ENCODE measurements at places on chromosomes 12 and 14.

- no peak for DNase-seq
These were observed 35.3 kb downstream of the CD9 start for GRCh38 chr12:6235499-6235898.

- no peak for DNase-seq
These were observed at the start of gene CEBPE for GRCh38 chr14:23118506-23119362. Gene CEBPE (minus strand): TSS chr14:23119255. CDS start chr14:23119091, 164 bp downstream.

- DNase-seq: no peak
These were observed 4.8 kb downstream of the KLRC4 start for GRCh38 chr12:10404798-10405197.

DNA sequence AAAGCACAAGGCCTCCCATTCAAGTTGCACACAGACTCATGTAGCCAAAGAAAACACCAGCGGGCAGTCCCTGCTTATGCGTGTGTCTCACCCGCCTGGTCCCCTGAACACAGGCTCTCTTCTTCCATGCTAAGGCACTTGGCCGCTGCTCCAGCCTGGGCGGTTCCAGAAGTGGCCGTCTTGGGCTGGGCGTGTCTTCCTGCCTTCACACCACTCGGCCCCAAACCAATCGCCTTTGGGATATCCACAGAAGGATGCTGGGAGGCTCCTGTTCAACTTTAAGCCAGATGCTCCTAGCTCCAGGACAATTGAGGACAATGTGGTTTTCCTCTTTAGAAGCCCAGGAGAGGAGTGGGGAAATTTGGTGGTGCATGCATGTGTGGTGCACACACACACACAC, 2.2 kb downstream of the SCARB1 start:
- no peak for DNase-seq

DNA sequence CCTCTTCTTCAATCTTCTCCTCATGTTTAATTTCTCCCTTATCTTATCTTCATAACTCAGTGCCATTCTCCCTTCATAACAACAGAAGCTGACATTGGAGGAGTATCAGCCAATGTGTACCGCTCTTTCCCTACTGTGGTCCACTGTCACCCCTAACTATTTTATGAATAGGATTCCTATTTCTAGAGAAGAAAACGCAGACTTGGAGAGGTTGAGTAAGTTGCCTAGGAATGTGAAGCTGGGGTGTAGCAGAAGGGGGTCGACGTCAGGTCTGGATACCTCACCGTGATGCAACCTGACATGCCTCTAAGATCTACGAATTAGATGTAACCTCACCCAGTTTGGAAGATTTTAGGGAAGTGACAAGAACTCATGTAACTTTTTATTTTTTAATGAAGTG, 17.1 kb downstream of the LMO3 start:
- DNase-seq: no peak

GRCh38 chr12:34342048-34342447, 319.8 kb downstream of the ALG10 start:
- DNase-seq: no peak

DNA sequence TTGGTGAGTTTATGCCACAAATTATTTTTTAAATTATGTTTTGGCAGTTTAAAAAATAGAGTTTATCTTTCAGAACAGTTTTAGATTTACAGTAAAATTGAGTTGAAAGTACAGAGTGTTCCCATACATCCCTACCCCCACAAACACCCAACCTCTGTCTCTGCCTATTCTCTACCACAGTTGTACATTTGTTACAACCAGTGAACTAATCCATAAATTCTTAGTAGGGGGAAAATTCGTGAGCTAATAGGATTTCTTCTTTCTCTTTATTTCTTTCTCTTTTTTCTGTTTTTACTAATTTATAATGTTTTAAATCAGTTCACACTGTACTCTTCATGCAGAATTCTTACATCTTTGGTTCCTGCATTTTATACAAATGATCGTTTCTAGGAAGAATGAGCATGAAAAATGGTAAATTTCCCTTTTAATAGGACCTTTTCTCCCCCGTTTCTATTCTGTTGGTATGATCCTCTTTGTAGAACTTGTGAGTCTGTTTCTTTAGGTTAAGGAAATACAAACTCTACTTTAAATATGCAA, 56.7 kb downstream of the MIPOL1 start:
- DNase-seq: no peak

- DNase-seq: no peak
These were observed 78.3 kb downstream of the BAZ1A start for GRCh38 chr14:34796902-34797301.

GRCh38 chr12:116441292-116441691, 117.9 kb upstream of the MAP1LC3B2 start:
- DNase-seq: no peak

DNA sequence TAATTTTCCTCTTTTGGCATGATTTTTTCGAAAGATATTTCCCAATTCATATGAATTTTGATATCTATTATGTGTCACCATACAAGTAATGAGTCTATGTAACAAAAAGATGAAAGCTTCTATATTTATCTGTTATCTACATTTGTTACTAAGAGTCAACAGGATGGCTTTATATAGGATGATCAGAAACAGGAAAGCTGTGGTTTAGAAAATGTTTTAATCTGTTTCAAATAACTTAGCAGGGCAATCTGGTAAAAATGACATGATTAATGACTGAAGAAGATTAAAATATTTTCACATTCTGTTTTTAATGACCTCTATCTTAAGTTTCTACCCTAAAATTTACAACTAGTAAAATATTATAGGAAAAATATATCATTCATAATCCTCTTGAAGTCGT, 105.8 kb downstream of the MSRB3 start:
- DNase-seq: no peak

GRCh38 chr12:105481392-105482300, 151.2 kb downstream of the C12orf75 start:
- no peak for DNase-seq

DNA sequence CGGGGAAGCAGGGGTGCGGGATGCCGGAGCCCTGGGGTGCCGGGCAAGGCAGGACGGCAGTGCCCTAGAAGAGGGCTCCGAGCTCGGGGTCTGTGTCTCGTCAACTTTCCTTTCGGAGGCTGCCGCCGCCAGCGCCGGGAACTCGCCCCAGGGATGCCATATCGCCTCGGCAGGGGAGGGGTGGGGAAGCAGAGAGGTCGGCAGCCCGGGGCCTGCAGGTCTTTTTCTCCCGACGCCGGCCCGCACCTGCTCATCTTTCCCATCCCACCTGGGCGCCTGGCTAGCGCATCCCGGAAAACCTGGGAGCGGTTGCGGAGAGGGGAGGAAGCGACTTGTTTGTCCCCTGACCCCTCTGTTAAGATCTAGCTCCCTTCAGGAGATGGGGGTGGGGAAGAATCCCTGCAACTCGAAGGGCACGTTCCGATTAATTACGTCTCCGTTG, 547 bp downstream of the CNTN1 start:
- DNase-seq: no peak

GRCh38 chr12:110923692-110924334, 3.4 kb upstream of the MYL2 start:
- no peak for DNase-seq

DNA sequence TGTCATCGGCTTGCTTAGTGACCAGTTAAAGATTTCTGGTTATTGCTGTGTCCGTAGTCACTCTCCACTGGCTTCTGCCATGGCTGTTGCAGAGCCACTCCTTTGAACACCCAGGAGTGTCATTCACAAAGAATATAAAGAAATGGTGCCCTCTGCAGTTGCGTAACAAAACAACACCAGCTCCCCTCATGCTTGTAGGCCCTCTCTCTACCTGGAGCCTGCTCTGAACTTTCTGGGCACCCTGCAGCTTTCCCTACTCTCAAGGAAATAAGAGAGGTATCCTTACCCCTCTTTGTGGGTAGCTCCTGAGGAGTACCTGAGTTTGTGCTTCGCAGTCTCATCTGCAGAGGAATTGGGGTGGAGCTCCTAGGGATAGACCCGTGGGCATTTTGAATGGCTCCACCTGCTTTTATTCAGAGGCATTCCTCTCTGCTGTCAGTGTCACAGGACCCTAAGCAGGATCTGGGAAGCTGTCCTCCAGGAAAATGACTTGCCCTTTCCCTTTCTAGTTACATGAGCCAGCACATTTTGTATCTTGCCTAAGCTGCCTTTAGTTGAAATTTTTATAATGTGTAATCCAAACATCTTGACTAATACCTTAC, 97.2 kb upstream of the TMEM260 start:
- no peak for DNase-seq

DNA sequence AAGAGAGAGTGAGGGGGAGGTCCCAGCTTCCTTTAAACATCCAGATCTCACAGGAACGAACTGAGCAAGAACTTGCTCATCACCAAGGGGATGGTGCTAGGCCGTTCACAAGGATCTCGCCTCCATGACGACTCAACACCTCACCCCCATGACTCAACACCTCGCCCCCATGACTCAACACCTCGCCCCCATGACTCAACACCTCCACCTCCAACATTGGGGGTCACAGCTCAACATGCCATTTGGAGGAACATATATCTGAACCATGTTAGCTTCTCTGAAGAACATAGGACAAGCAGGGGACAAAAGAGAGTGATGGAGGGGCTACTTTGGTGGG, 66.0 kb upstream of the LHX5 start:
- DNase-seq: no peak

DNA sequence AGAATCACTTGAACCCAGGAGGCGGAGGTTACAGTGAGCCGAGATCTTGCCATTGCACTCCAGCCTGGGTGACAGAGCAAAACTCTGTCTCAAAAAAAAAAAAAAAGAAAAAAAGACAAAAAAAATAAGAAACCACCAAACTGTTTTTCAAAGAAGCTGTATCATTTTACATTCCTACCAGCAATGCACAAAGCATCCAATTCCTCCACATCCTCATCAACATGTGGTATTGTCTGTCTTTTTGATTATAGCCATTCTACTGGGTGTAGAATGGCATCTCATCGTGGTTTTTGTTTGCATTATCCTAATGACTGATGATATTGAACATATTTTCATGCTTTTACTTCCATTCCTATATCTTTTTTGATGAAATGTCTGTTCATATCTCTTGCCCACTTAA, 36.2 kb upstream of the GNG2 start:
- DNase-seq: no peak

- DNase-seq: no peak
These were observed 20.6 kb upstream of the SFSWAP start for GRCh38 chr12:131690320-131690719.

- DNase-seq: no peak
These were observed 163.1 kb downstream of the CACNA1C start for GRCh38 chr12:2215709-2216560.

- no peak for DNase-seq
These were observed 74.0 kb downstream of the SPTSSA start for GRCh38 chr14:34387974-34388516.

DNA sequence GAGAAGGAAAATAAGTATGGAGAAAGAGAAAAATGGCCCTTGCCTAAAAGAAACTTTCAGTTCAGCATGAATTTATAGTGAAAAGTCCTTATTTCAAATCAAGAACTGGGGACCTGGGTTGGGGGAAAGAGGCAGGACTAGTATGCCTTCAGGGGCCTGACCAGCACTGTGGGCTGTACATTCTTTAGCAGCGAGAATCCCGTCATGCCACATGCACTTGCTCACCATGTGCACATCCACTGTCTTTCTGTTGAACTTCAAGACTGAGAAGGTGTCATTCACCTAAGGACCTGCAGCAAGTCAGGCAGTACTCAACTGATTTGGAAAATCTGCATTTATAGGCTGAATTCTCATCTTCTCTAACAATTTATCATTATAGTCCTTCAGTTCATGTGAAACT, 50.2 kb downstream of the RAB35 start:
- DNase-seq: no peak

DNA sequence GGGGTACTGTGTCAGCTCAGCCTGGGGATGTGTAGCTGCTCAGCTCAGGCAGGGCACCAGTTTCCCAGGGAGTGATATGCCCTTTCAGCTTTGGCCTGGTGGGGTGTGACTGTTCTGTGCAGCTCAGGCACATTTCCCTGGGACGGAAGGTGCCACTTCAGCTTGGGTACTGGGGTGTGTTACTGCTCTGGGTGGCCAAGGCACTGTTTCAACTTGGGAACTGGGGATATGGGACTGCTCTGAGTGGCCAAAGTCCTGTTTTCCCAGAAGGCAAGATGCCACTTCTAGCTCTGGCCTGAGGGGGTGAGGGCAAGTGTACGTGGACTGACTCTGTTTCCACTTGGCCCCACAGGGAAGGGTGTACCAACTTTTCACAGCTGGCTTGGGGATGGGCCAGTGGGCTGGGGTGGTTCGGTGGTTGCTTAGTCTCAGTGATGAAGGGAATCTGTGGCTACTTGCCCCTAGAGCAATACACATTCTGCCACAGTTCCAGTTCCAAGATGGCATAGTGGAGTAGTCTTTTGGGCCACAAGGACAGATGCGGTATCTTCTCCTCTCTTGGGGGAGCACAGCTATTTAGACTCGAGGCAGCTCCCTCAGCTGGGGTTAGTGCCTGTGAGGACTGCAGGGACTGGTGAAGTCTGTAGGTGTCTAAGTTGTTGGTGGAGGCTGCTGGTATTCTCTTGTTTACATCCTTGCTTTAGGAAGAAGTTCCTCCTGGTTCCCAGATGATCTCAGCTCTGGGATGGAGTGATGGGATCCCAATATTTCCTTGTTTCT, 26.4 kb downstream of the TBC1D15 start:
- no peak for DNase-seq

DNA sequence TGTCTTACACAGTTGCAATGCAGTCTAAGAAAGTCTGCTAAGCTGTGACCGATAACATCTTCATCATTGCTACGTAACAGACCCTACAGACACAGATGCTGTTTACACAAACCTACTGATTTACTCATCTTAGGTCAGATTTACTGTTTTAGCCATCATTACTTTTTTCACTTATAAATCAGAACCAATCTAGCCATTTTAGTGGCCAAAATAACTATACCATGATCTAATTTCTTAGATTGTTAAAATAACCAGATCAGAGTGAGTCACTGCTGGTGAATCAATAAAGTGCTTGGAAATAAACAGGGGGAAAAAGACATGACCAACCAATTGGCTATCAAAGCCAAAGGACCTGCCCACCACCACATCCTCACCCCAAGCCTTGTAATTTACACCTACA, 57.0 kb upstream of the FOXN3 start:
- no peak for DNase-seq

DNA sequence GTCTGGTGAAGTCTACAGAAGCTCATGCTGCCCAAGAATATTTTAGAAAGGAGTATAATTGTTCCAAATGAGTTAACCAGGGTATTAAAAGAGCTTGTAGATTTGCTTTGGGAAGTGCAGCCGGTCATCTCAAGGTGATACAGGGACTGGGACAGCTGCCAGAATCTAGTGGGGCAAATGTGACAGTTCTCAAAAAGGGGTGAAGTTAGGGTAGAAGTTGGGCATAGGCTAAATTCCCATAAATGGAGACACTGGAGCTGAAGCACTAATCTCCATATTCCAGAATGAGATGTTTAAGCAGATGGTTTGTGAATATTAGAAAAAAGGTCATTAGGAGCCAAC, 94.7 kb downstream of the ANO6 start:
- DNase-seq: no peak

- DNase-seq: no peak
These were observed 1.6 kb downstream of the TMEM229B start for GRCh38 chr14:67486890-67487289.

GRCh38 chr12:57518920-57519795, 1.2 kb downstream of the DDIT3 start:
- no peak for DNase-seq

GRCh38 chr14:51828017-51828797, 32.2 kb upstream of the GNG2 start:
- peak; percentile 60 for DNase-seq
